ENCODE measurements at places on chromosomes 16 and 17.

GRCh38 chr17:179066-179432, 2.4 kb downstream of the DOC2B start:
- no peak for DNase-seq

GRCh38 chr17:16486373-16487250, 5.4 kb downstream of the LRRC75A start:
- DNase-seq, result no peak

GRCh38 chr16:57133886-57134285, 41.5 kb downstream of the CPNE2 start:
- no peak for DNase-seq

DNA sequence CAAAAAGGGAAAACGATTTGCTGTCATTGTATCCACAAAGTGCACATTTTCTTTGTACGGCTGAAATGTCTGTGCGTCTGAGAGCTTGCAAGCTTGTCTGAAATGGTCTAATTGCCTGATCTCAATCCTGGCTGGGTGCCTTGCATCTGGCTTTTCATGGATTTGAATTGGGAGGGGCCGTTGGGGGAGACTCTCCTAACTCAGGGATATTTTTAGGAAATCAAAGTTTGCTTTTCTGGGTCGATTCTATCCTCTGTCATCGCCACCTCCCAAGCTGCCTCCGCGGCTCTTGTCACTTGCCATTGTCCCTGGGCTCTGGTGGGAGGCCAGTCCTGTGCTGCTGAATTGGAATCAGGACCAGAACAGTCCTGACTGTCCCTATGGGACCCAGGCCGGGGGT, 33.3 kb upstream of the MGAT5B start:
- no peak for DNase-seq

DNA sequence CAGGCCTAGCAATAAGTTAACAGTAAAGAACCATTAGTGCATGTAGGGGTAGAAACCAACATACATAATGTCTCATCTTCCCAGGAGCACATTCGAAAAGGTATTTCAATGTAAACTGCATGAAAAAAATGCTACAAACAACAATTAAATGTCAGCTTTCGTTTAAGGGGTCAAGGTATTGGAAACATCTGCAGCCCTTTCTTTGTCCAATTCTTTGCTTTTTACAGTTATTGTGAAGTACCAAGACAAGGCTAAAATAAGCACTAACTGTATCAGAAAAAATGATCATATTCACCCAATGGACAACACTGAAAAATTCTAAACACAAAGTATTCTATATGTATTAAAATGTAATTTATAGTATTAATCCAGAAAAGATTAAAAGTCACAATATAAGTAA, 37.9 kb downstream of the GPATCH8 start:
- DNase-seq, result no peak

All from AG04449 (cell line).